Stimulated activated CD4-positive, alpha-beta T cell treated with anti-CD3 and anti-CD28 coated beads, Interleukin-1b, Interleukin-23, amount 100 ng/mL, for 1 hour (primary cell): ENCODE measurements at places on chromosomes 1 and 21.

GRCh38 chr1:235313931-235314678 is 13.9 kb downstream of the ARID4B start:
- DNase-seq, result no peak

- no peak for DNase-seq
These were observed 28.5 kb downstream of the NIBAN1 start for GRCh38 chr1:184945678-184946412.

DNA sequence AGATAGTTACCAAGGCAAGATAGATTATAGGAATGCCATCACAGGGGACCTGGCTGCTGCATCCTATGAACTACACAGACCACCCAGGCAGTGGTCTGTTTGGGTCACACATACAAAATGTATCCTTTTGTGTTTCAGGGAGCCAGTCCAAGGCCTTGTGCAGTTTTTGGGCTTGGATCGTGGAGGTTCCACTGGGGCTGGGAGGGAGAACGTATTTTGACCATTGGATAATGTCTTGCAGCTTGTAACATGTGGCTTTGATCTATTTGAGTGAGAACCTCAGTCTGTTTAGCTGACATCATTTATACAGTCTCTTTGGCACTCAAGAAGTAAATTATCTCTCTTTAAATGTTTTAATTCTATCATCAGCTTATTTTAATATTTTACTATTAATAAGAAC is 147.3 kb downstream of the DUSP10 start:
- DNase-seq, result no peak

DNA sequence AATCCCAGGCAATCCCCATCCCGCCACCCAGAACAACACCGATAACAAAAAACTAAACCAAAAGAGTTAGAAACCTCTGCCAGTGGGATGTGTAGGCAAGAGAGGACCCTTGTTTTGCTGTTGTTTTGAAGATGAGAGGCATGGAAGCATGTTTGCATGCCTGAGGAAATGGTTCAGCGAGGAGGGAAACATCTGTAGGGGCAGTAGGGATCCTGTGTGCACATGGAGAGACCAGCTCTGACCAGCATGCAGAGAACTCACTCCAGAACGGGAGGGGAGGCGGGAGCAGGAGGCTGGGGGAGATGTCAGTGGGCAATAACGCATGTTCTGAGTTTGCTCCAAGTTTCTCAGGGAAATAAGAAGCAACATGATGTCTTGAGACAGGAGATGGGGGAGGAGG is 5.3 kb downstream of the CLDN14 start:
- no peak for DNase-seq

DNA sequence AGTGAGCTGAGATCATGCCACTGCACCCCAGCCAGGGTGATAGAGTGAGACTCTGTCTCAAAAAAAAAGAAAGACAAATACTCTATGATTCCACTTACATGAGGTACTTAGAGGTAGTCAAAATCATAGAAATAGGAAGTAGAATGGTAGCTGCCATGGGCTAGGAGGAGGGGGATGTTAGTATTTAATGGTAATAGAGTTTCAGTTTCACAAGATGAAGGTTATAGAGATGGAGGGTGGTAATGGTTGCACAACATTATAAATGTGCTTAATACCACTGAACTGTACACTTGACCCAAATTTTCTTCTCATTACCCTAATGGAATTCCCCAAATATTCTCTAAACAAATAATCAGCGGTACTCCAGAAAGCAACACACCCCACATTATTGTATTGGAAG is 12.8 kb downstream of the EIF2B3 start:
- DNase-seq, result no peak

- no peak for DNase-seq
These were observed 557.2 kb upstream of the BEND5 start for GRCh38 chr1:49333906-49334305.

GRCh38 chr1:20402585-20403422 is 83.2 kb downstream of the CAMK2N1 start:
- DNase-seq, result no peak

GRCh38 chr1:166972826-166973225 is 2.5 kb downstream of the ILDR2 start:
- no peak for DNase-seq

- DNase-seq, result no peak
These were observed 9.0 kb downstream of the CRP start for GRCh38 chr1:159705251-159705903.

DNA sequence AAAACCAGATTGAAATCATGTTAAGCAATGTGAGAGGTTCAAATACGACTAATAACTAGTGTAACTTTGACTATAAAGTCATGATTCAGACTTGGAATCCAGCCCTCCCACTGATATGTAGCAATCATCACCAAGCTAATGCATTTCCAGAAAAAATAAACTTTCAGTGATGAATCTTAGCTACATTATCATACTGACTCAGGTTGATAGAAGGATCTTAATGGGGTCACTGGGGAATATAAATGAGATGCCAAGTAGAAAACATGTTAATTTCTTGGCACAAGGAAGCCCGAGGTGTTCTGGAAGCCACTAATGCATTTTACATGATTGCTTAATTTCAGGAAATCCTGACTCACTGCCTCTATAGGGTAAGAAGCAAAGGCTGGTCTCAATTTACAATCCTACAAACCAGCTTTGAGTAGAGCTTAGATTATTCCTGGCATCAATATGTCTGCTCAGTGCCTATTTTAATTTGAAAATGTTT is 67.7 kb downstream of the SELENOF start:
- DNase-seq, result no peak

DNA sequence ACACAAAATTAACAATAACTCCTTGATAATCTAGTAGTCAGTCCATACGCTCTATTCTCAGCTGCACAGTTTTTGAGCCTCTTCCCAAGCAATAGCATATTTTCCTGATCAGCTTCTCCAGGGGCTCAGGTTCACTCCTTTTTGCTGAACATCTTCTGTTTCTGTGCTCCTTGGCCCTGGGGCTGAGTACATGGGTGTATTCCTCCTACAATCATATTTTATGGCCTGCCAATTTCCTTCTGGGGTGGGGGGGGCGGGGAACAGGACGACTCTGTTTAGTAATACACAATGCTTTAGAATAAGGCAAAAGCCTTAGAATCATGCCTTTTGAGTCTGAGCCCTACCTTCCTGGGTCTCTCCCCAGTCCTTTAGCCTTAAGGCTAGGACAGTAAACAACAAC is 8.5 kb downstream of the CLDN19 start:
- DNase-seq, result no peak

DNA sequence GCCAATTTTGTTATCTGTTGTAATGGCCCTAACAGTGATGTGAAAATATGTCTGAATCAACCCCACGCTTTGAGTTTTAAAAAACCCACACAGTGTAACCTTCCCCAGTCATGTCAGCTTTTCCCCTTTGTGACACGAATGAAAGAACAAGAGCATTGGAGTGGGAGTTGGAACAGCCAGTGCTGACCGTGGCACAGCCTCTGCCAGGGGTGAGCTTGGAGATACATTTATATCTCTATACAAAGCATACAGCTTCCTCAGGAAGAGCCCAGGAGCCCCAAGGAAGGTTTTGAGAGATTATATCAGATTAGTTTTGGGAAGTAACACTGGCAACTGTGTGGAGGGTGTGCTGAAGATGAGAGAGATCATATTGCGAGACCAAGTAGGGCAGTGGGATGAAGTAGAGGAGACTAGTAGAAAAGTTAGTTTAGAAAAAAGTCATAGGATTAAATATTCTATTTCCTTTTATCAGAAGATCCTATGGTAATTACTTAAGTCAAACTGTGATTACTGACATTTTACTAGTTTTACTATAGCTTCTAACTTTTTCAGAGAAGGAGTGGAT is 15.9 kb downstream of the LRRC8B start:
- DNase-seq, result no peak

- no peak for DNase-seq
These were observed 53.7 kb downstream of the TP53BP2 start for GRCh38 chr1:223792046-223792445.

GRCh38 chr1:151990856-151991198 is 2.8 kb downstream of the S100A10 start:
- no peak for DNase-seq

DNA sequence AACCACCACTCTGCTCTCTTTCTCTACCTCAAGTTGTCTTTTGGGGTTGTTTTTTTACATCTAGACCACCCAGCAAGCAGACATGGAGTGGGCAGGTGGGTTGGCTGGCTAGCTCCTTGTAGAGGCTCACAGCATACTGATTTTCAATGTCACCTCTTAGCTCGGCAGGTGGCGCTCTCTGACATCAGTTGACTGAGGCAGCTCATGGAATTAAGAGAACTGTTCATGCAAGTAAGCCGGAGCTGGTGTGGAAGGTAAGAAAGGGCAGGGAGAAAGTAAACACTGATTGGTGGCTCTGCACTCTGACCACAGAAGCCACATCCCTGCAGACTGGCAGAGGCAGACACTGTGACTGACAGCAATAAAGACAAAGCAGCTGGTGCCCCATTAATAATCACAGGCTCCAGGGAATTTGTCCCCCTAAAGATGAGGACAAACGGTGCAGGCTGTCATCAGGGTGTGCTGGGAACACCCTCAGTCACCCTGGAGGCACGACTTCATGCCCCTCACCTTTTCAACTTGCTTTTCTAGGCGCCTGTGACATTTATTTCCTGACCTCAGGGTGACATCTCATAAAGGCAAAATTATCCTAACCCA is 226.8 kb downstream of the LMX1A start:
- no peak for DNase-seq

GRCh38 chr1:97783751-97784150 is 137.1 kb downstream of the DPYD start:
- no peak for DNase-seq

GRCh38 chr1:233244183-233244582 is 51.3 kb downstream of the PCNX2 start:
- DNase-seq, result no peak

DNA sequence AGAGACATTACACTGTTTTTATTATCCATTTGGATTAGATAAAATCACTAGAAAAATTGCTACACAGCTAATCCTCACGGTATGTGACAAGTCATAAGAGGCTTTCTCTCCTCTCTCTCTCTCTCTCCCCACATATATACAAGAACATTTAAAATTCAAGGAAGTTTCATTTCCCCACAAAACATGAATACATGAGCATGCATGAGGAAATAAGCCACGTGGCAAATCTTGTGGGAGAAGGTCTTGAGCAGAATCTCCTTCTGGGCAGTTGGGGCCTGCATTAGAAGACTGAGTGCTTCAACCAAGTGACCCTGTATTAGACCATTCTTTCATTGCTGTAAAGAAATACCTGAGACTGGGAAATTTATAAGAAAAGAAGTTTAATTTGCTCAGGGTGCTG is 1313.1 kb downstream of the MRPL39 start:
- no peak for DNase-seq

- DNase-seq, result no peak
These were observed 48.2 kb upstream of the ARHGEF16 start for GRCh38 chr1:3405974-3406867.

DNA sequence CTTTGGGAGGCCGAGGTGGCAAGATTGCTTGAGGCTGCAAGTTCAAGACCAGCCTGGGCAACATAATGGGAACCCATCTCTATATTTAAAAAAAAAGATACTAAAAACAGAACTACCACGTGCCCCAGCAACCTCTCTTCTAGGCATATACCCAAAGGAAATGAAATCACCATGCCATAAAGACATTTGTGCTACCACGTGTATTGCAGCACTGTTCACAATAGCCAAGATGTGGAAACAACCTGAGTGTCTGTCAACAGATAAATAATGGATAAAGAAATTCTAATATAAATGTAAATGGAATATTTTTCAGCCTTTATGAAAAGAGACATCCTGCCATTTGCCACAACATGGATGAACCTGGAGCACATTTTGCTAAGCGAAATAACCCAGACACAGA is 128.6 kb downstream of the PCNX2 start:
- DNase-seq, result no peak

- peak; percentile 10 for DNase-seq
These were observed 524 bp upstream of the TMCO4 start for GRCh38 chr1:19800076-19800804.

DNA sequence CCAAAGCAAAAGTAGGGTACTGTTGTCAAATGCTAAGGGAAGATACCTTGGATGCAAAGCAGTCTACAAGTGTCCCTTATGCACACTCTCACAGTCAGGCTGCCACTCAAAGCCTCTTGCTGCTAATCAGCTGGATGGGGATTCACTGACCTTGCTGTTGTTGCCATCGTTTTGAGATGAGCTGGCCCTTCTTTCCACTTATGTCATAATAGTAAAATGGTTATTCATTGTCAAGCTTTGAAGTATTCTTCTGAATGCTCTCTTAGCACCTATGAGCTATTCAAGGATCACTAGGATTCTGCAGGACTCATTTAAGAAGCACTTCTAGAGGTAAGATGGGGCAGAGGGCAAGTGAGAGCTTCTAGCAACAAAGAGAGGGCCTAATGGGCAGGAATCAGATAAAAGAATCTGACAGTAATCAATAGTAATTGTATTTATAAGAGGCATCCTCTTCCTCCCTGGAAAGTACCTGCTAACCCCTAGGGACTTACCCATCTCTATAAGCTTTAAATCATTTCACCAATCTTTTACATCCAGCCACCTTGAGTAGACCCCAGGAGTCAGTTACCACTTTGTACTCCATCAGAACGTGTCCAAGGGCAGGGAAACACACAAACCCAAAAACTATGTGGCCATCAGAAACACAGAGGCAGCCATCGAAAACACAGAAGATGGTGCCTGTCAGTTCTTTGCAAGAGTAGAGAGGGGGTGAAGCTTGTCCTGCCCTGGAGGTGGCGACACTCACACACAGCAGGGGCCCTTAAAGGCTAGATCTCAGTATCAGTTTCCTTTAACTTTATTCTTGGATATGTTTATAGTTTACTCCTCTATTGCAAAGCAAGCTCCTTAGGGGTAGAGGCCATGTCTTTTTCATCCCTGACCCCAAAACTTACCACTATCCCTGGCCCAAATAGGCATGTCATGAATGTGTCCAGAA is 103.7 kb upstream of the NFIA start:
- DNase-seq, result no peak

DNA sequence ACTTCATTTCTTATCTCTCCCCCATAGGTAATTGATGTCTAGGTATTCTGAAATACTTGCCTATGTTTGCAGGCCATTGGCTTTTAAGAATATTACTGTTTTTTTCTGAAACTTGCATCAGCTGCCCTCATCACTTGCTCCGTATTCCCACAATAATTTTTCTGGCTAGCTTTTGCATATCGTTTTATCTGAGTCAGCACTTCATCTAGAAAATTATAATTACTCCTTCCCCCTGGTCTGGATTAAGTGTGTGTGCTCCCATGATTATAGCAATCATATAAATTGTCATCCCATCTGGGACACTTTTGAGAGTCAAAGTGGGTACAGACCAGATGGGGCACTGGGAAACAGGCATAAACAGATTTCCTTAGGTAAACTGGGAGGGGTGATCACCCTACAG is 583.2 kb upstream of the B3GALT2 start:
- DNase-seq, result no peak

DNA sequence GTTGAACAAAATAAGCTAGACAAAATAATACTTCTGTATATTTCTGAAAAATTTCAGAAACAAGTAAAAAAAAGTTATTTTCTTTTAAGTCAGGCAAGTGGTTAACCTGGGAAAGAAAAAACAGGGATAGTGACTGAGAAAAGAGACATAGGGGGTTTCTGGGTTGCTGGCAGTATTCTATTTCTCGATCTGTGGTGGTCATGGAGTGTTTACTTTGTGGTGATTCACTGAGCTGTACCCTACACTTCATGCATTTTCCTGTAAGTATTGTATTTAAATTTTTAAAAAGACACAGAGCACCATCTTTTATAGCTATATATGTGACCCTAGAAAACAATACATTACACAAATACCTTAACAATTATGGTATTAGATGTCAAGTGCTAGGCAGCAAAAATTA is 58.2 kb downstream of the ZNF644 start:
- DNase-seq, result no peak
